ENCODE measurements at places on chromosomes 12 and 14.

DNA sequence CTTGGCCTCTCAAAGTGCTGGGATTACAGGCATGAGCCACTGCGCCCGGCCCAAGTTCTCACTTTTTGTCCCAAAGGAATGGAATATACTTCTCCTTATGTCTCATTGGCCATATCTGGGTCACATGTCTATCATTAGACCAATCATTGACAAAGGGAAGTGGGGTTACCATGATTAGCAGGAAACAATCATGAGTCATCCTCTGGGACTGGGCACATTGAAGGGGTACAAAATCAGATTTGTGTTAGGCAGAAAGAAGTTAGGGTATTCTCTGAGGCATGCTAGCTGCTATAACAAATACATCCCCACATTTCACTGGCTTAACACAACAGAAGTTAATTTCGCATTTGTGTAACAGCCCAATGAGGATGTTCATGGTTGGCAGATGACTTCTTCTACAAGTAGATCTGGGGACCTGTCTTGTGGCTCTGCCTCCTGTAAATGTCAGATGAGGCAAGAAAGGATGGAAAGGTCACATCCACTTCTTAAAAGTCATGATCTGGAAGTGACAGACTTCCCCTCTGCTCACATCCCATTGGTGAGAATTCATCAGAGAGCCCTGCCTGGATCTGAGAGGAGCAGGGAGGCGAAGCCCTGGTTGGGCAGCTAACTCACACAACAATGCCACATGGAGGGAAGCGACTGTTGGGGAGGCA, 3.1 kb downstream of the CCDC63 start:
- DNase-seq = peak; percentile 13

DNA sequence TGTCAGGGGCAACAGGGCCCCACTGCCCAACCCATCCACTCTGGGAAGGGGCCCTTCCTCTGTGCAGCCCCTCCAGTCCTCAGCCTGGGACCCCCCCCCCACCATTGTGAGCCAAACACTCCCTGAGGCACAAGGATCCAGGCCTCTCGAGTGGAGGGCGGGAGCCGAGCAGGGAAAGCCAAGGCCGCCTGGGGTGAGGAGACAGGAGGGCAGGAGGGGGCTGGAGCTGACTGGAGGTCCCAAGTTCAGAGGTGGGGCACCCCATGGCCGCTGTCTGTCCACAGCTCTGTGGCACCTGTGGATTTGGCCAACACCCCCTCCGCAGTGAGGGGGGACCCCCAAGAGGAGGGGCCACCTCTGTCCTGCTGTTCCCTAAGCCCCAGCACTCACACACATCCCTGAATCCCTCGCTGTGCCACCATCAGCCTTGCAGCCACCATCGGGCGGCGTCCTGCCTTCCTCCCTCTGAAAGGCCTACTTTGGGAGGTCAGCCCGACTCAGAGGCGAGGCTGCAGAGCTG, 25.4 kb upstream of the C14orf180 start:
- no peak for DNase-seq

DNA sequence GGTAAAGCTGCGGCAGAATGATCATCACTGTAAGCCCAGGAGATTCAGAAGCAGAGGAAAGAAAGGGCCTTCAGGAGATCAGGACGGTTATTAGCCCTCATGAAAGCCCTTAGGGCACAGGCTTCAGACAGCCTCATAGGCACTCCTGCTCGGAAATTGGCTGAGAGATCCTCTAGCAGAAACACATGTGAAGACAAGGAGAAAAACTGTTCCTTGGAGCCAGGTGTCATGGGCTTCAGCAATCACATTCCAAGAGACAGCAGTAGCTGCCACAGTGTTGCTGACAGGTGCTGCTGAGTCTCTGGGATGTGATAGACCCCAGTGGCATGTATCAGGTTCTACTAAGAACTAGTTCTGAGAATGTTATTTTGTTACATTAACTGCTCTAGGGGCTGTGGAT, 88.8 kb upstream of the DYRK2 start:
- no peak for DNase-seq

- DNase-seq = no peak
Observed at GRCh38 chr12:102426599-102427542, 53.5 kb downstream of the IGF1 start.

DNA sequence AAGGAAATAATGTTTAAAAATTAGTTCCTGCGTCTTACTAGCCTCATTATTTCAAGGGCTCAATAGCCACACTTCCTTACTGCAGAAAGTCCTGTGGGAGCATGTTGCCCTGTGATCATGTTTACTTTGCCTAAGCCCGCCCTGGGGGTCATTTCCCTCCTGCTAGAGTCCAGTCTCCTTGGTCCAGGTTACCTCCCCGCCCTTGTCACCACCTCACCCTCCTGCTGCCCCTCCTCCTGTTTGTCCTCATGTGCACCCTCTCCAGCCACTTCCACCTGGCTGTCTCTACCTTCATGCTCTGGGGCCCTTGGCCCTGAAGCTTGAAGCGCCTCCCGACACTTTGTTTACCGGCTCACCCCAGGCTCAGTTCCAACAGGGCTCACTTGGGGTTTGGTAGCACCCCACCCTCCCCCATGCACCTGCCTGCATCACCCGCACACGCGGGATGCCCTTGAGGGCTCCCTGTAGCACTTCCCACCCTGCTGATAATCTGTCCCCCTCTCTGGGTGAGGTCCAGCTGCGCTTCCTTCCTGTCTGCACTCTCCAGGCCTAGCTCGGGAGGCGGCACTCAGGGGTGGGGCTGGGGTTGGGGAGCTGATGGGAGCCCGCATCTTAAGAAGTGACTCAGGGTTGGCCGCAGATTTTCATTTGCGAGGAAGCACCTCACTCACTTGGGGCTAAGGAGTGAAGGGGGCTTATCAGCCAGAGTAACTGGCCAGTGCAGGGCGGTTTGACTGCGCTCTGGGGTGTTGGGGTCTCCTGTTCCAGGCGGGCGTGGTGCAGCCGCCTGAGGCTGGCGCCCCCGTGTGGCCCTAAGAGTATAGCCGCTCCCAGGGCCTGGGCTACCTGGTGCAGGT, 40.1 kb downstream of the SMIM41 start:
- no peak for DNase-seq

DNA sequence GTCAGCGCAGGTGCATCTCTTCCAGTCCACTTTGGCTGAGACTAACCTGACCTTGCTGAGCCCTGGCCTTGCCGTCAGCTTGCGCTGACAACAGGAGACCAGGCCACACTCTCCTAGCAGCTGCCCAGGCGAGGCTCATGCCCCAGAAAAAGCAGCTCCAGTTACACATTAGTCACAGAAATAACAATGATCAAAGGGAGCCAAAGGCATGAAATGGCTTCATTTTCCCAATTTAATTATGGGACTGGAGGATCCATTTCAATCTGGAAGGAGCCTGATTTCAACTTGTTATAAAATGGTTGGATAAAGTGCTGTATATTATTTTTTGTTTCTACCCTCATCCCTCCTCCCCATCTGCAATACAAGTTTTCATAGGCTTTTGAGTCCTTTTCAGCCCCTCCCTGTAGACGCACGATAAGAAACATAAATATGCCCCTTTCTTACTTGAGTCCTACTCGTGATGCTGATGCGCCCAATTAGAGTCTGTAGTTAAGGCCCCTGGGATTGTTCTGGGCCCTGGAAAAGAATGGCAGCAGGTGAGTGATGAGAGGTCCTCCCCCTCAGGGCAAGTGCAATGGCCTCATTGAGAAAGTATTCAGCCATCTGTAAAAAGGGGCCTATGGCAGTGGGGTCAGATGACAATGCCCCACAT, 376.0 kb downstream of the C12orf75 start:
- DNase-seq = peak; percentile 58

DNA sequence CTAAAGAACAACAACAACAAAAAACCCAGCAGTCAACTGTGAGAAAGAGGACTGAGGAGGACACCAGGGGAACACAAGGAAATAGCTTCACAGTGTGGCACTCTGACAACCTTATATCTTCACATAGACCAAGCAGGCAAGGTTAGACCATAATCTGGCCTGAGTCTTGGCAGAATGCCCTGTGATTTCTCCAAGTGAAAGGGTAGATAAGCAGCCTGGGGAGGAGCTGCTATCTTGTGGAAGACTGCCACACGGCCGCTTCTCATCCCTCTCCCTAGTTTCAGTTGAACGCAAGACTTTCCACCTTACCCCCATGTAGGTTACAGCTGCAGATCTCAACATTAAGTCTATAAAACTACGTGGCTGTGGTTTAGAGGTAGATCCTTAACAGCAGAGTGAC, 3.7 kb downstream of the SLC25A21 start:
- DNase-seq = no peak

DNA sequence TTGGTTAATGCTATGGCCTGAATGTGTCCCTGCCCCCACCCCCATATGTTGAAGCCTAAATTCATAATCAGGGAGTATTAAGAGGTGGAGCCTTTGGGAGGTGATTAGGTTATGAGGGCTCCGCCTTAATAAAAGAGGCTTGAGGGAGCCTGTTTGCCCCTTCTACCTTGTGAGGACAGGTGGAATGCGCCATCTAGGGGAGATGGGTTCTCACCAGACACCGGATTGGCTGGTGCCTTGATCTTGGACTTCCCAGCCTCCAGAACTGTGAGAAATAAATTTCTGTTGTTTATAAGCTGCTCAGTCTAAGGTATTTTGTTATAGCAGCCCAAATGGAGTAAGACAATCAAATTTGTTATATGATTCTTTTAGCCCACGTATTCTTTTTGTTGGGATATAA, 148.3 kb downstream of the PTCSC3 start:
- no peak for DNase-seq

DNA sequence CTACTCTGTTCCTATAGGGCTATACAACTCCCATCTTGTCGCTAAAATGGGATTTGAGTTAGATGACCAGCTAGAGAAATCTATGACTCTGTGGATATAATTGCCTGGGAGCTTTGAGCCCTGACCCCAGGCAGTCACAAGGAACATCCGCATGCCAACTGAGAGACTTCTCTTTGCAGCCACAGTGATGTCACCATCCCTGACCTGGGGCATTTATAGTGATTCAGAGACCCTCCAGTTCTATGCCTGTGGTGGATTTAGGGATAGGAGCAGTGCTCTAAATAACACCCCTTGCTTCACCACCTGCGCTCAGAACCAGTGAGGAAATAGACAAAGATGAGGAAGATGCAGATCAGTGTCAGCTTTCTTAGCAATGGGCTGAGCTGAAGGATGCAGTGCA, 86.2 kb downstream of the RIN3 start:
- DNase-seq = peak; percentile 41

DNA sequence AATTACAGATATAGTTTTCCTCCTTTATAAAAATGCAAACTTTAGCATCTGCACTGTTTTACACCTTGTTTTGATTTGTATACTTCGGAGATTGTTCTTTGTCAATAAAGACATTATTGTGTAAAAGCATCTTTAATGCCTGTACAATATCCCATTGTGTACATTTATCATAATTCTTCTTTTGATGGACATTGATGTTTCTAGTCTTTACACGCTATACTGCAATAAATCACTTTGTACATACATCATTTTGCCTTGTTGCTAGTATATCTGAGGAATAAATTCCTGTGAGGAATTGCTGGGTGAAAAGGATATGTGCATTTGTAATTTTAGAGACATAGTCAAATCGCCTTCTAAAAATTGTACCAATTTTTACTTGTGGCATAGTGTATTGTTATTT, 30.4 kb downstream of the WDR20 start:
- DNase-seq = no peak

GRCh38 chr12:12611512-12612306, at the start of gene CREBL2:
Gene CREBL2, plus strand, starts transcription at chr12:12611876. Its CDS starts 297 bp downstream, at chr12:12612173.
- peak; percentile 97 for DNase-seq

DNA sequence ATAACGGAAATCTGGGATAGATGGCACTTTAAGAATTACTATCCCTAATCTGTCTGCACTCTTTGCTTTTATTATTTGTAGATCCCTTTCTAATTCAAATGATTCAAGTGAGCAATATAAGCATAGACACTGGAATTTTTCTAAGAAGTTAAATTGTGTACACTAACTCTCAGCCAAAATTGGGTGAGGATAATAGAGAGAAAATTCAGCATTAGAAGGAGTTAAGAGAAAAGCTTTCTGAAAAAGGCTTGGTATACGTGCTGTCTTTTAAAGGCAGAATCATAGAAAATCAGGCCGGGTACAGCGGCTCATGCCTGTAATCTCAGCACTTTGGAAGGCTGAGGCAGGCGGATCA, 57.1 kb upstream of the CRACR2A start:
- no peak for DNase-seq

DNA sequence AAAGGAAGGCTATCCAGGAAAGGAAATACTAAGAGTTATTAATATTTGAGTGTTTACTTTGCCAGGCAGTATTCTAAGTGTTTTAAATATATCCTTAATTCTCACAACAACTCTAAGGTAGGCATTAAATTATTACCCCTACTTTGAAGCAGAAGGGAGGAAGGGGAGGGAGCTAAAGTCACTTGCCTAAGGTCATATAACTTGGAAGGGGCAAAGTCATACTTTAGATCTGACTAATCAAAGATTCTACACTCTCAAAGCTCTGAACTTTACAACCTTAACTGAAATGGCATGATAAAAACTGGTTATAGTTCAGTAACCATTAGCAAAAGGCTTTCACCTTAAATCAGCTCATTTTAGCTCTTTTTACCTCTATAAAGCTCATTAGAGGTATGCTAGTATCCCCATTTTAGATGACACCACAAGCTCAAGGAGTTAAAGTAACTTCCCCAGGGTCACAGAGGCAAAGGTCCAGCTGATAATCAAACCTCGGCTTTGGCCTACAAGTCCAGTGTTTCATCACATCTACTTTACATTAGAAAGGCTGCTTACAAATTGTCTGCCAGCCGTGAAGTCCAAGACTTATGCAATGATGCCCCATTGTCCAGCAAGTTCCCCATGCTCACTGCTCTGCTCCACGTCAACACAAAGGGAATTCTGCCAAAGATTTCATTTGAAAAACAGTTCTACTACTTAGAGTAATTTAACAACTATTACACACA, 223.9 kb downstream of the MED13L start:
- DNase-seq = no peak

All from HT1080 (cell line).